ENCODE measurements at places on chromosomes 1 and 21.

DNA sequence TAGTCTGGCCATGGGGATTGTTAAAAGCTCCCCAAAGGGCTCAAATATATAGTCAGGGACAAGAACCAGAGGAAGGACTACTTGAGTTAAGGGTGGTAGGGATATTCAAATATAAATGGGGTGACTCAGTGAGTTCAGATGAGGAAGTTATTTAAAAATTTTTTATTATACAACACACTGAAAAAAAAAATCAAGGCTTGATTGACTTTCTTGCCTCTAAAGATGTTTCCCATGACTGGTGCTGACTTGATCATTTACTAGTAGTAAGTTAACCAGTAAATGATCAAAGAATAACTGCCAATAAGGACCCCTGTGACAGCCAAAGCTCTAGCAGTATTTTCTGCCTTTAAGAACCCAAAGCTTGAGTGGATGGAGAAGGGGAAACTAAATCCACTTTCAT lies 357.6 kb upstream of the NR5A2 start:
- DNase-seq: no peak

DNA sequence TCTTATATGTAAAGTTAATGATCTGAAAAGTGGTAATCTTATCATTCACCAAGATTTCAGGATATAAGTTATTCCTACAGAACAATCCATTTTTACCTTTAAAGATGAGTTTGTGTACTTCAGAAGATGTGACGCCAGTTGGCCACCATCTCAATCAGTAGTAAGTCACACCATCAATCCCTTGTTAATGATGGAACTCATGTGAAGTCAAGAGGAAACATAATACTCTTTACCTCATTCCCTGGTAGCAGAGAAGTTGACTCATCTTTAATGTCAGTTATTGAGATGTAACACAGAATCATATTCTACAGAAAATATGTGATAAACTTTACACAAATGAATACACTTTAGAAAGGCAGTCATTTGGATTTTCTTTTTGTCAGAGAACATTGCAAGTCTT lies 38.2 kb downstream of the MRPL39 start:
- DNase-seq: no peak

GRCh38 chr21:37436174-37436573 lies 69.6 kb downstream of the DYRK1A start:
- DNase-seq: no peak

DNA sequence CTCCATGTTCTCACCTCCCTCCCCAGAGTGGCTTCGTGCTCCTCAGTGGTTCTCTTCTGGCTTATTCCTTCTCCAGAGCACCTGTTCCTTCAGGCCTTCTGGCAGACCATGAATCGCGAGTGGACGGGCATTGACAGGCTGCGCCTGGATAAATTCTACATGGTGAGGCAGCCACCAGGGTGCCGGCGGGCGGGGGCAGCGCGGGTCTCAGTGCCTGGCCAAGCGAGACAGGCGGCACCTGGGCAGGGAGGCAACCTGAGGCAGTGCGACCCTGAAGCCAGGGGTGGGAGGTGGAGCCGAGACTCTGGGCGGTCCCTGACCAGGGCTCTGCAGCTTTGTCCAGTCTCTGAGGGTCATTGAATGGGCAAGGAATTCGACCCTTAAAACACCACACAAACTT lies 3.9 kb downstream of the RRP1 start:
- no peak for DNase-seq

- no peak for DNase-seq
These were observed 102.5 kb upstream of the PTGFR start for GRCh38 chr1:78388275-78388674.

DNA sequence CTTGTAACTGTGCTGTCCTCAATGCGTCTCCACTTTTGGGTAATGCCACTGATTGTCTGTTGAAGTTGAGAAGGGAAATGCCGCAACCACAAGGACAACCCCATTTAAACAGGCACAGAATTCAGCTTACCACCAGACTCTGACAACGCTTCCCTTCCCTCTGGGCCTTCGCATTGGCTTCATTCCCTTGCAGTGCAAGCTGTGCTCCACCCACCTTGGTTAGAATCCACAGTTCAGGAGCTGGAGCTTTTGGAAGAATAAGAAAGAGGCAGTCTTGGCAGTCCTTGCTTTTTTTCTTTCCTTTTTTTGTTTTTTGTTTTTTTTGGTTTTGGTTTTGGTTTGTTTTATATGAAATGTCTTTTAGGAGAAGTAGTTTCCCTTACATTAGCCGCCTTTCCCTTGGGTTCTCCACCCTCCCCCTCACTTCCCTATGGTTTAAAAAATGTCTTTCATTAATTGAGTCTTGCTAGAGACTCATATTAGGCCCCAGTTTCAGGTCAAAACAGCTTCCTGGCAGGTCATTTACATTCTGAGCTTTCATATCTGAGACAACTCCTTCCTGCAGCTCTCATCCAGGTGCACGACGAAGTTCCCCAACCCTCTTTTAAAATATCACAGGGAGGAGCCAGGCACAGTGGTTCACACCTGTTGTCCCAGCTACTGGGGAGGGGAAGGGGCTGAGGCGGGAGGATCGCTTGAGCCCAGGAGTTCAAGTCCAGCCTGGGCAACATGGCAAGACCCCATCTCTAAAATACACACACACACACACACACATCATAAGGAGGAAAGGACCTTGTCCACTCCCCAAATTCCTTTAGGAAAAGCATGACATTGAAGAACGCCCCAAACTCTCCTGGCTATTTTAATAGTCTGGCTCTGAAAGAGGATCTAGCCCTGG lies 20.7 kb upstream of the LAX1 start:
- DNase-seq: no peak

DNA sequence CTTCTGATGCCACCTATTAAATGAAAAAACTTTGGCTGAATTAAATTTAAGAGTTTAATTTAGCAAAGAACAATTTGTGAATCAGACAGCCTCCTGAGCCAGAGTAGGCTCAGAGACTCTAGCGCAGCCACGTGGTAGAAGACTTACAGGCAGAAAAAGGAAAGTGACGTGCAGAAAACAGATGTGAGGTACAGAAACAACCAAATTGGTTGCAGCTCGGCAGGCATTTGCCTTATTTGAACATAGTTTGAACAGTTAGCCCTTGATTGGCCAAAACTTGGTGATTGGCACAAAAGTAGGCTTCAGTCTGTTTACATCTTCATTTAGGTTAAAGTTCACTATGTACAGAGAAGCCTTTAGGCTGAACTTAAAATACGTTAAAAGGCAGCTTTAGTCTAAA lies 22.9 kb downstream of the TCP10L start:
- DNase-seq: no peak

- no peak for DNase-seq
These were observed 336.3 kb upstream of the NCAM2 start for GRCh38 chr21:20661745-20662422.

- no peak for DNase-seq
These were observed 88.6 kb downstream of the TGFB2 start for GRCh38 chr1:218433744-218434143.

DNA sequence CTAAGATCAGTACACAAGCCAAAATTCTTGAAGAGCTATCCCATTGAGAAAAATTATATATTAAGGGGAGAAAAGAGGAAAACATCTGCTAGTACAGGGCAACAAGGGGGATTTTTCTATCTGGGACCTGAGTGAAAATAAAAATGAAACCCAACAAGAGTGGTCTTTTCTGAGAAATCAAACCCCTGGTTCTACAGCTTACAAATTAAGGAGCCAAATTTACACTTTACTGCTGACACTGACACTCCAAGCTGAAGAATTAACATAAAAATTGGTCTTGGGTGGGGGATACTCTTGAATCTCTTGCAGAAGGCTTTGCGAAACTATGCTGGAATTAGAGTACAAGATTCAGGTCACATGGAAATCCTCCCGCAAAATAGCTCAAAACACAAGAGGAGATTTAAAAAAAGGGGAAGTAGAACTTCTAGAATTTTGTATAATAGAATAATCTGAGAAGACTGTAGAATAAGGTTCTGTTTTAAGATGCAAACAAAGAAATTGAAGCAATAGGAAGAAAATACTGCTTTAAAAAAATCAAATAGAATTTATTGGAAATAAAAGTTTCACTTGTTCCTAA lies 32.1 kb upstream of the HSPA13 start:
- DNase-seq: no peak

GRCh38 chr1:58576727-58577653 lies at the start of gene TACSTD2:
TSS of gene TACSTD2 (minus strand) at chr1:58577252. CDS start at chr1:58577156, 96 bp downstream.
- DNase-seq: no peak

GRCh38 chr1:83883979-83884378 lies 115.0 kb downstream of the TTLL7 start:
- no peak for DNase-seq

DNA sequence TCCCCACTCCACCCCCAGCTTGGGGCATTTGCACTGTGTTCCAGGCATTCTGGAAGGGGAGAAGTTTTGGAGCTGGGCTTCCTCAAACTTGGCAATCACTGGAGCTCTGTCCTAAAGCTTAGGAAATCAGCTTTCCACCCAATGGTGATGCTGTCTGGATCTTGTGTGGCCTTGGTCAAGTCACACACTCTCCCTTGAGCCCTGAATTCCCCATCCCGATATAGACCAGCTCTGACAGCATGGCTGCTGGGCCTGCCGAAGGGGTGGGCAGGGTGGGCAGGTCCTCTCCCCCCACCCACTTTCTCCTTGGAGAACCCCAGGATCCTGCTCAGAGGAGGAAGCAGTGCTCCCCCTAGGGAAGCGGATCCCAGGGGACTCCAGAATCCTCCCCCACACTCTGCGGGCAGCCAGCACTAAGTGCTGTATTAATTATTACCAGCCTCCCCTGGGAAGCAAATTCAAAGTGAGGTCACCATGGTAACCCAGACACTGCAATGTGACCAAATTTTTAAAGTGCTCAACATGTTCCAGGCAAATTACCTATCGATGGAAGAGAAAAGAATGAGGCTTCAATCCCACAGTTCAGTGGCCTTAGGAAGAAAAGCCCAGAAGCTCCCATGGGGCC lies 21.3 kb upstream of the LDLRAP1 start:
- no peak for DNase-seq

GRCh38 chr1:110348050-110348449 lies 8.9 kb downstream of the RBM15 start:
- DNase-seq: no peak

DNA sequence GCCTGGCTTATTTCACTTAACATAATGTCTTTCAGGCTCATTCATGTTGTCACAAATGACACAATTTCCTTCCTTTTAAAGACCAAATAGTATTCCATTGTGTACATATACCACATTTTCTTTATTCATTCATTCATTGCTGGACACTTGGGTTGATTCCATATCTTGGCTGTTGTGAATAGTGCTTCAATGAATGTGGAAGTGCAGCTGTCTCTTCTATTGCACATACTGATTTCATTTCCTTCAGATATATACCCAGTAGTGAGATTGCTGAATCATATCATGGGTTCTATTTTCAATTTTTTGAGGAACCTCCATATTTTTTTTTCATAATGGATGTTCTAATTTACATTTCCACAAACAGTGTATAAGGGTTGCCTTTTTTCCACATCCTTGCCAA lies 38.6 kb upstream of the WLS start:
- DNase-seq: no peak

DNA sequence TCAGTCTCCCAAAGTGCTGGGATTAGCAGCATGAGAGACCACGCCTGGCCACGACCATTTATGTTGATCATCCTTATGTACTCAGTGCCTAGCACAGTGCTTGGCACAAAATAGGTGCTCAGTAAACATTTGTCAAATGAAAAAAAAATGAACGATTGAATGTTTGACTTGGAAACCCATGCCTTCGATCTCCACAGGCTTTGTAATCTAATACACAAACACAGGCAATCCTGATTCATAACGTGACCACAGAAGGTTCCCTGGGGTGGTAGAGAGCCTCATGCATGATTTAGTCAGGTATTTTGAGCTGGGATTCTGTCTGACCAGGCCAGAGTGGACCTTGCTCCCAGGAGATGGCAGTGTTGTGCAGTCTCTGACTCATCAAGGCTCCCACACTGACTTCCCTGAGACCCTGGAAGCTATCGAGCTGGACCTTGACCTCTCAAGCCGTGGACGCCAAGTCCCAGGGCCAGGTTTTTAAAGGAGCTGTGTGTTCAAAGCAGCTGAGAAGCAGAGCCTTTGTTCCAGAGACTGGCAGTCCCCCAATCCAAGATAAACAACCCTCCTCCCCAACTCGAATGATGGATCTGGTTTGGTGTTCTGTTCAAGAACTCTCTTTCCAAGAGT lies 81.1 kb downstream of the PGM1 start:
- no peak for DNase-seq

DNA sequence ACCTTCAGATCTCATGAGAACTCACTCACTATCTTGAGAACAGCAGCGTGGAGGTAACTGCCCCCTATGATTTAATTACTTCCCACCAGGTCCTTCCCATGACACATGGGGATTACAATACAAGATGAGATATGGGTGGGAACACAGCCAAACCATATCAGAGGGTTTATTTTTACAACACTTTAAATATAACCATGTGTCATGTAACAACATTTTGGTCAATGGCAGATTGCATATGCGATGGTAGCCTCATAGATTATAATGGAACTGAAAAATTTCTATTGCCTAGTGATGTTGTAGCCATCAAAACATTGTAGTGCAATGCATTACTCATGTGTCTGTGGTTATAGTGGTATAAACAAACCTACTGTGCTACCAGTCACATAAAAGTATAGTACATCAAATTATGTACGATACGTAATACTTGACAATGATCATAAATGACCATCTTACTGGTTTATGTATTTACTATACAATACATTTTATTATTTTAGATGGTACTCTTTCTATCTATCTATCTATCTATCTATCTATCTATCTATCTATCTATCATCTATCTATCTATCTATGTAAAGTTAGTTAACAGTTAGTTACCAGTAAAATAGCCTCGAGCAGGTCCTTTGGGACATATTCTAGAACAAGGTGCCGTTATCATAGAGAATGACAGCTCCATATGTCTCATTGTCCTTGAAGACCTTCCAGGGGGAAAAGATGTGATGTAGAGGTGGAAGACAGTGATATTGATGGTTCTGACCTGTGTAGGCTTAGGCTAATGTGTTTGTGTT lies 12.6 kb upstream of the S100B start:
- DNase-seq: no peak

DNA sequence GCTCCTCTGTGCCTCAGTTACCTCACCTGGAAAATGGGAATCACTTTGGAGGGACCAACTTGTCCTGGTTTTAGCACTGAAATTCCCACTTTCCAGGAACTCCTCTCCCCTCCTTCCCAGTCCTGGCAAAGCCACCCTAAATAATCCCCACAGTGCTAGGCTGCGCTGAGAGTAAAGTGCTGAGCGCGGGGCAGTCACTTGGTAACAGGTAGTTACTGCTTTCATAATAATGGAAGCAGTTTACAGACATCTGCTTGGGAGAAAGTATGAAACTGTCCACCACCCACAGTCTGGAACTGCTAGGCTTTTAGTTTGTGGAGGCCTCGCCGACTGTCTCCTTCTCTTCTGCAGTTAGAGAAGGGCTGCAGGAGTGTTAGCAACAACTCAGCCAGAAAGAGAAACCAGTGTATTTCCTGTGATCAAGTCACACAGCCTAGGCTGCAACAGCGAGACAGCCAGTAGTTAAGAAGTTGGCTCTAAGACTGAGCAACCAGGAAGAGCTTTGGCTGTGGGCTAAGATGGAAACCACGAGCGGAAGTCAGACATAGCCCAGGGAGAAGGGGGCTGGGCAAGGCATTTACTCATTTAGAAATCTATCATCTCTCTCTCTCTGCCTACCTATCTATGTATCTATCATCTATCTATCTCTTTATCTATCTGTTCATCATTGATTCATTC lies 30.8 kb upstream of the ABCG1 start:
- DNase-seq: peak; percentile 62

GRCh38 chr1:195481293-195481692 lies 1126.9 kb downstream of the KCNT2 start:
- no peak for DNase-seq
